ENCODE measurements at places on chromosomes 5 and 9.

DNA sequence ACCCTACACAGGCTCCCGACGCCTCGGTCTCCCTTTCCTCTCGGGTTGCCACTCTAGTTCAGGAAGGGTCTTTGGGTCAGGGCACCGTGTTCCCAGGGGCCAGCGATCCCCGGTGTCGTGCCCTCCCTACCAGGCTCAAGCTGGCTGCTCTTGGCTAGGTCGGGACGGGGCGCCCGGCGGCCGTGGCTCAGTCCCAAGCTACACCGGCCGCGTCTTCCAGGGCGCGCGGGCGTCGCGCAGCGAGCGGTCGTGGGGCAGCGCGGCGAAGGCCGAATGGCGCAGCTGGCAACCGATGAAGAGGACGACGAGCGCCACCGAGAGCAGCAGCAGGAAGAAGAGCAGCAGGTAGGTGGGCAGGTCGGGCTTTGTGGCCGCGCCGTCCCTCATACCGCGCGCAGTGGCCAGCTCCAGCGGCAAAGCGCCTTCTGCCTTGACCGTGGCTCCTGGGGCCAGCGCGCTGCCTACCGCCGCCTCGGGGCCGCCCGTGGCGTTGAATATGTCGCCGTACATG, 892 bp downstream of the SMIM32 start:
- DNase-seq, result peak; percentile 35

GRCh38 chr5:151628112-151628823, 37.1 kb upstream of the FAT2 start:
- DNase-seq, result no peak

- no peak for DNase-seq
These were observed 1.5 kb downstream of the RORB start for GRCh38 chr9:74498621-74499095.

GRCh38 chr5:58987193-58987592, 404.3 kb downstream of the RAB3C start:
- DNase-seq, result no peak

DNA sequence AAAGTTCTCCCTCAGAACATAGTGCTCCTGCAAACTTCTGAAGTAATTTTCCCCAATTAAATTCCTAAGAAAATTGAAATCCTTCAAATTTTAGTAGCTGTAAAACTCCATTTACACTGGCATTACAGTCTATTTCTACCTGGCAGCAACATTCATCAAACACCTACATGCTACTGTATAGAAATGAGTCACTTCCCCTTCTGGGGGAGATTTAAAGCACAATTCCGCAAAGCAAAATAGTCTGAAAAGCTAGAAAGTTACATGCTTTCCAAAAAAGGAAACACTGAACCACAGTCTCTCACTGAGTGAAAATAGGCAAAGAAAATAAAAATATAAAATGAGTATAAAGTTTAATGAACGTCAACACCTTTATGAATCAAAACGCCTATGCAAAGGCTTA, 43.3 kb downstream of the MCTP1 start:
- no peak for DNase-seq

DNA sequence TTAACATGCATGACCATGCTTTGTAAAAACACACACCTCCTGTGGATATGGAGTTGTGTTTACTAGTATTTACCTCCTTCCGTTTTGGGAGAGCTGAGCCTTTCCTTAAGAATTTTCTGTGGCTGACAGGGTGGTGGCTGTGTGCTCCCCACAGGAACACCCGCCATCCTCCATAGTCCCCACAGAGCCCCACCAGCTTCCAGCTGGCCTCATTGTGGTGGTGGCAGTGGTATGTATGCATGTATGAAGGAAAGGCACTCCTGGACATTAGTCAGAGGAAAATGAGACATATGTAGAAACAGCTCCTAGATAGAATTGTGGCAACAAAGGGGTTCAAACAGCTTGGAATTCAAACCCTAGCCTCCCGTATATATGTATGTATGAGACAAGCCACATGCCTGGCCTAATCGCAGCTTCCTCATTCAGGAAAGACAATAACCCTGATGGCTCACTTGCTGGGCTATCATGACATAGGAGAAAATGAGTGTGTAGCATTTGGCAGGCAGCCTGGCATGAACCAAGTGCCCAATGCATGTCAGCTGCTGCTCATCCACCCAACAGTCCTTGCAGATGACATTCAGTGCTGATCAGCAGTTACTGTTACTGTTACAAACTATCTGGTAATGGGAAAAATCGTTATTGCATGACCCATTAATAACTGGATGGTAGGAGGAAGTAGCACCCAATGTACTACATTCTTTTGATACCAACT, 459.7 kb downstream of the EBF1 start:
- DNase-seq, result no peak

DNA sequence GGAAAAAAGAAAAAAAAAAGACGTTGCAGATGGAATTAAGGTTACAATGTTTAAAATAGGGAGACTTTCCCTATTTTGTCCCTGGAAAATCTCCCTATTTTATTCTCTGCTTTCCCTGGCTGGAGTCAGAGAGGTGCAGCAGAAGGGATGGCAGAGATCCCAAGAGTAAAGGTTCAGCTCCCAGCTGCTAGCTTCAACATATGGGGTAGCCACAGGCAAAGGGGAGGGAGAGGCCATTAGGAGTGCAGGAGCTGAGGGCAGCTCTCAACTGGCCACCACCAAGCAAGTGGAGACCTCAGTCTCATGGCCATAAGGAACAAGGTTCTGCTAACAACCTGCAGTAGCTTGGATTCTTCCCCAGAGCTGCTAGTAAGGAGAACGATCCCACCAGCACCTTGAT, 367.0 kb upstream of the DAP start:
- DNase-seq, result no peak

DNA sequence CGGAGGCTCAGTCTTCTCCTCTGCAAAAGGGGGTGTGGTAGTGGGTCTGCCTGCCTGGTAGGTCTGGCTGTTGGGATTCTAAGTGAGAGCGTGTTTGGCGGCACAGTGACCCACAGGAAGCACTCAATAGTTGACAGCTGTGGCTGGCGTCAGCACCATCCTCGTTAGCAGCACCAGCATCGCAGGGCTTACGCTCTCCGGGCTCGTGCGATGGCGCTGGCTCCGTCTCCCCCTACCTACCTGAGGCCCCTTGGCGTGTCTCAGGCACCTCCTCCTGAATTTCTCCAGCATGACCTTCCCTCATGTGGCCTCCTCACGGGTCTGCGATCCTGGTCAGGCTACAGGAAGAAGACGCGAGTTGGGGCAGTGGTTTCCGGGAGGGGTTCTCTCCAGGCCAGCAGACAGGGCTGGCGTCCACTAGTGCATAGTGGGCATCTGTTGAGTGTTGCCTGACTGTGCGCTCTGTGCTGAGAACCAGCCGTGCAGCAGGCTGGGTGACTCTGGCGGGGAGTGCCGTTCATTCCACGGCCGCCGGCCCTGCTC, 66.9 kb downstream of the HMCN2 start:
- DNase-seq, result no peak

GRCh38 chr5:168409591-168410458, 76.4 kb upstream of the RARS1 start:
- DNase-seq, result no peak

- no peak for DNase-seq
These were observed 12.5 kb upstream of the SHOC1 start for GRCh38 chr9:111807197-111807596.

DNA sequence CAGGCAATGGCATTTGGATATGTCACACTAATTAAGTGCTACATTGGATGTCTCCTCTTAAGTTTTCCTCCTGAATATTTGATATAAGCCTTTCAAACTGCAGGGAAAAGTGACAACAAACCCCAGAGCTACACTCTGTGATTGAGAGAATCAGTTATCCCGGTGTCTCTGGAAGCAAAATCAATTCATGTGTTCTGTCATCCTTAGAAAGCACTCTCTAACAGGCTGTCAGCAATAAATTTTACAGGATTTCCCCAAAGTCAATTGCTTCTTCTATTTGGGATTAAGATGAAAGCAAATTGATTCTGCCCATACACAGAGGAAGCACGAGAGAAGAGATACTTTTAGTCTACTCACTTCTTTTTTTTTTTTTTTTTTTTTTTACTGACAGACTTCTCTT, 332.4 kb downstream of the CDH18 start:
- DNase-seq, result no peak

DNA sequence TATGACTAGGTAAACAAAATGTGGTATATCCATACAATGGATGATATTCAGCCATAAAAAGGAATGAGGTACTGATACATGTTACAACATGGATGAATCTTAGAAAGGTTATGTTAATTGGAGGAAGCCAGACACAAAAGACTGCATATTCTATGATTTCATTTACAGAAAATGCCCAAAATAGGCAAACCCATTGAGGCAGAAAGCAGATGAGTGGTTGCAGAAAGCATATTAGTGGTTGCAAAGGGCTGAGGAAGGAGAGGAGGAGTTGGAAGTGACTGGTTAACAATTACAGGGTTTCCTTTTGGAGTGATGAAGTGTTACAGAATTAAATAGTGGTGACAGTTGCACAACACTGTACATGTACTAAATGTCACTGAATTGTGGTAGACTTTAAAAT, 17.7 kb downstream of the PLGRKT start:
- no peak for DNase-seq

DNA sequence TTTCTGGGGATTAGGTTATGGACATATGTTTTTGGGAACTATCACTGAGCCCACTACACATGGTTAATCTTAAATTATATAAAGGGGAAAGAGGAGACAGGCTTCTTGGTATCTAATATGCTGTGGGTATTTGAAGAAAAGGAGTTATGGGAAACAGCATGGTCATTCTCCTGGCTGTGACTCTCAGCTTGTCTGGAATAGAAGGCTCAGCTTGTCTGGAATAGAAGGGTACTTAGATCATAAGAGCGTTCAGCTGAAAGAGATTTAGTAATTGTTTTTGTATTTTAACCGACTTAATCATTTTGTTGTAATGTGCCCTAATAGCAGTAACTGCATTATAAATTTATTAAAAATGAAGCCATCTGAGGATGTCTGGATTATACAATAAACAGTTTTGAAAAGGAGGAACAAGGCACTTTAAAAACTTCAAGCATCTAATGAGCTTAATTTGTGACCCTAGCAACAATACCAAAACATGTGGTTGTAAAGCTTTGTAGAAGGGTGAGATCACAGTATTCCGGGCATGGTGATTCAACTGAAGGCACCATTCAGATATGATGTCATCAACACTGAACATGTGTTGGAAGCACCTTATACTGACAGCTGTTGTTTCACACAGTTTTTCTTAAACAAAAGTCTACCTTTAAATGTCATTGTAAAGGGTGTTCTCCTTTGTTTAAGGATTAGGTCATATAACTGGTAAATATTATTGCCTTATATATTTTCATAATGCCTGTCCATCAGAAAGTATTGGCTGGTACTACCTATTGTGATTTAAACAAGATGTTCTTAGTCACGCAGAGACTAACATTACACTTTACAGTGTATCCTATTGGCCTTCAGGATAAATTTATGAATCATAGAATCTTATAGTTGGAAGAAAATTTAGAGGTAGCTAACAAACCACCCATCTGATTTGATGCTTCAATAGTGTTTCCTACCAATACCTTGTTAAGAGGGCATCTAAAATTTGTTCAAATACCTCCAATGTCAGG, 2174.1 kb upstream of the WWC1 start:
- no peak for DNase-seq

- no peak for DNase-seq
These were observed 160.9 kb downstream of the GIN1 start for GRCh38 chr5:102959055-102959454.

DNA sequence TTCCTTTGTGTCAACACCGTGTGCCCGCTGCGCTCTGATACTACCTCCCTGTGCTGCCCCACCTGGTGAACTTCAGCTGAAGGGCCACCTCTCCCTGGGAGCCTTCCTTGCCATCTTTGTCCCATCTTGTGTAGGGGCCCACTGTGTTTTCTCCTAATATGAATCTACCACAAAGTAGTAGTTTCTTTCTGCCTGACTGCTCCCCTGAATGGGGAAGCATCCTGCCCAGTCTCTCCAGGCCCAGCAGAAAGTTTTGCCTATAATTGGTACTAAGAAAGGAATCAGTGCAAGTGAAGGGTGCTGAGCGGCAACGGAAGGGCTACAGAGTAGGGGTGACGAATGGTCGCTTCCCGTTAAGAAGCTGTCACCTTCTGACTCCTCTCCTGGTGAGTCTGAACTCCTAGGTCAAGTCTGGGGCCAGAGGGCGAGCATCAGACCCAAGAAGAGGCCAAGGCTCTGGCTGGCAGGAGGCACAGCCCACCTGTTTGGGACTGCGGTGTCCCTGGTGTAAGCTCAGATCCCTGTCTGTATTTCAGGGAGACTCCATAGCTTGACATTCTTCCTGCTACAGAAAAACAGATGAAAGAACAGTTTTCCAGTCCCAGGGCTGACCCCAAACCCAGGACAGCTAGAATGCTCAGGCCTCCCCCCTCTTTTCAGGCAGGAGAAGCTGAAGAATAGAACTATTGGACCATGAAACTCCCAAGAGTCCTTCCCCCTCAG, 24.1 kb downstream of the WWC1 start:
- DNase-seq, result no peak

DNA sequence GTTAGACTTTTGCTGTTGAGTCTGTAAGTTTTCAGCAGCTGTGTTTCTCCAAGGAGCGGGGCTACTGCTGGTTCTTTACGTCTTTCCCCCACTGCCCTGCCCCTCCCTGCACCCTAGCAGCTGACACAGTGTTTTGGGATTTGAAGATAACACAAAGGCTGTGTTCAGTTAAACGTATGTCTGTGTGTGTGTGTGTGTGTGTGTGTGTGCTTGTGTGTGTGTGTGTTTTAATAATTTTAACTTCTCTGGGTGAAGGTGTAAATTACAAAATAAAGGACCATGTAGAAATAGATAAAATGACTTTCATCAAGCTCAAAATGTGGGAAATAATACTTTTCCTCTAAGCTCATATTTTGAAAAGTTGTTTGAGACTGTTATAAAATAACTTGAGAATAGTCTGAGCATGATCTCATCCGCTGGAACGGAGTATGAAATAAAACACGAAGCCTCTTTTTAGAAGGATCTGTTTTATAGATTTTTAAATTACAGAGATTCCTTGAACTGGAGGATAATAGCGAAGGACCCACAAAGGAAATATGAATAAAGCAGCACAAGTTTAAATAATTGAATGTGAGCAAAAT, 10.9 kb downstream of the ABL1 start:
- no peak for DNase-seq

GRCh38 chr5:52269859-52270258, 517.9 kb upstream of the ITGA1 start:
- DNase-seq, result no peak

- DNase-seq, result no peak
These were observed 41.2 kb upstream of the FLT4 start for GRCh38 chr5:180690562-180690961.

DNA sequence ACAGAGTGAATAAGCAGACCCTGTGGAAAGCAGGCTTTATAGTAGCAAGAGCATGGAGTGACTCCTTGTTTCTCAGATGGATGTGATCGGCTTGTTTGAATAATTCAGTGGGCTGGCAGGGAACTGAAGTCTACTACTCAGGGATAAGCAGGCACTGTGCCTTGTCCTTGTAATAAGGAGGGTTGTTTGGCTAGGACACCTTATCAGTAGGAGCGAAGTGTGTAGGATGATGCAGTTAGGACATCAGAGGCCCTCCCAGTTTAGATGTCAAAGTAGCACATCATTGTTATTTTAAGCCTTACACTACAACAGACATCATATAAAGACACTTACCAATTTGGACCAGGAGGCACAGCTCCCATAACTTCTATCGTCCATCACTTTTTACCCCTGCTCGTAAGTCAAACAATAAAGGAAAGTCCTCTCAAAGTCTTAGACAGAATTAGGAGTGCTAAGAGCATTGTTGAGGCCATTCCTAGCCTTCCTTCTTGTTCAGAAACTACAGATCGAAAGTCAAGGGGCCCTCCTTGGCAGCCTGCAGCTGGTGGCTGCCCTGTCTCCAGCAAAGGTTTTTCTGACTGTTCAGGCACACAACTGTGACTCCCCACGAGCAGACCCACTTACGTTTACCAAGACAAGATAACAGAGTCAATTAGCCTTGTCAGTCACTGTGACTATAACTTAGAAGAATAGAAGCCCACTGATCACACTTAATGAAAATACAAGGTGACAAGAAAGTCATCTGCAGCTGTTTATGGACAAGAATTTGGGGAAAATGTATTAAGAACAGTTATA, 218.6 kb downstream of the SNX18 start:
- no peak for DNase-seq

Measured in HuH-7 (cell line).